ENCODE measurements at places on chromosomes 3 and 15. TPM values are rescaled to one million over a fixed set of nuclear protein-coding genes. Genes with fewer than 3 reads are reported as not detected.

The NRG4 gene
- not detected for total RNA-seq

The ARNT2 gene
- 23.5 TPM for total RNA-seq

The SKOR1 gene
- total RNA-seq: 0.11 TPM

GRCh38 chr15:70853318-70853972, 512 bp downstream of the LARP6 start:
- peaks cover 25% of the 10 kb centered on the region for H3K36me3 ChIP-seq
- DNase-seq: peak; percentile 88
- H3K27me3 ChIP-seq: no peaks in the 10 kb centered on the region
- H3K4me1 ChIP-seq: peaks cover 43% of the 10 kb centered on the region

DNA sequence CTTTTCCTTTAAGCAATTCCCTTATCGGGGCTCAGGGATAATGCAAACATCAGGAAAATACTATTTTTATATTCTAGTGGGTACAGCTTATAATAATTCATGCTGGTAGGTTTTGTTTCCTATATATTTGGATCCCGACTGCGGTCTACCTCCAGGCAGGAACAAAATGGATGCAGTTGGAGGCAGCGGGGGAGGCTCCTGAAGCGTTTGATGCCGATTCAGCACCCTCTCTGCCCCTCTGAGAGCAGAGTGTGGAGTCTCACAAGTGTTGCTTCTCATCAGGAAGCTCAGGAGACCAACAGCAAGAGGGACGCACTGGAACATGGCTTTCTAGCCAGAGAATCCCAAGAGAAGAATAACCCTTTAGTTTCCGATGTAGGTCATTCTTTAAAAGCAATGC, 104.9 kb downstream of the RORA start:
- no peaks in the 10 kb centered on the region for H3K4me1 ChIP-seq
- H3K36me3 ChIP-seq: no peaks in the 10 kb centered on the region
- DNase-seq: no peak
- H3K27ac ChIP-seq: no peak overlapping the region

- no peaks in the 10 kb centered on the region for H3K4me1 ChIP-seq
- no peak for DNase-seq
- H3K27me3 ChIP-seq: no peaks in the 10 kb centered on the region
- no peak overlapping the region for H3K27ac ChIP-seq
Measured at GRCh38 chr3:160601288-160601687, 35.9 kb upstream of the KPNA4 start.

DNA sequence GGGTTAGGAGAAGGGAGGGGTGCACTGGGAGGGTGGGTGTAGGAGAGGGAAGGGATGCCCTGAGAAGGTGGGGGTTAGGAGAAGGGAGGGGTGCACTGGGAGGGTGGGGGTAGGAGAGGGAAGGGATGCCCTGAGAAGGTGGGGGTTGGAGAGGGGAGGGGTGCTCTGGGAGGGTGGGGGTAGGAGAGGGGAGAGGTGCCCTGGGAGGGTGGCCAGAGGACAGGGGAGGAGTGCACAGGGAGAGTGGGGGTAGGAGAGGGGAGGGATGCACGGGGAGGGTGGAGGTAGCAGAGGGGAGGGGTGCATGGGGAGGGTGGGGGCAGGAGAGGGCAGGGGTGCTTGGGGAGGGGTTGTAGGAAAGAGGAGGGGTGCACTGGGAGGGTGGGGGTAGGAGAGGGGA, 3.2 kb downstream of the TM4SF19 start:
- DNase-seq: no peak
- H3K36me3 ChIP-seq: no peaks in the 10 kb centered on the region
- no peaks in the 10 kb centered on the region for H3K27me3 ChIP-seq
- no peak overlapping the region for H3K27ac ChIP-seq

DNA sequence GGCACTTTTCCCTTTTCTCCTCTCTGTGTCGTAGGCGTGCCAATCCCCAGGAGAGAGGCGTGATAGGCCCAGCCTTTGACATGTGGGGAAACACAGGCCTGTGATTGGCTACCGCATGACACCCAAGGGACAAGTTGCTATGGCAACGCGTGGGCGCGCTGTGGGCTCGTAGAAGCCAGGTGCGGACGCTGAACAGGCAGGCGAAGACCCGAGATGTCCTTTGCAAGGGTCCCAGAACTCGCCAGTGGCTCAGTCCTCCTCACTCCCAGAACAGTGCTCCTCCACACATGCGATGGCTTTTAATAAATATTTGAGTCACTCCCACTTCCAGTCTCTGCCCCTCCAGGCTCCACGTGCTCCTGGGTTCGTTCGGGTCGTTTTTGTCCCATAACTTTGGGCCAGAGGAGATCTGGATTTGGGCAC, 4.2 kb downstream of the SLC51B start:
- no peak overlapping the region for H3K27ac ChIP-seq
- DNase-seq: peak; percentile 93
- no peaks in the 10 kb centered on the region for H3K36me3 ChIP-seq
- peak overlapping the region; percentile 61 for H3K4me3 ChIP-seq

DNA sequence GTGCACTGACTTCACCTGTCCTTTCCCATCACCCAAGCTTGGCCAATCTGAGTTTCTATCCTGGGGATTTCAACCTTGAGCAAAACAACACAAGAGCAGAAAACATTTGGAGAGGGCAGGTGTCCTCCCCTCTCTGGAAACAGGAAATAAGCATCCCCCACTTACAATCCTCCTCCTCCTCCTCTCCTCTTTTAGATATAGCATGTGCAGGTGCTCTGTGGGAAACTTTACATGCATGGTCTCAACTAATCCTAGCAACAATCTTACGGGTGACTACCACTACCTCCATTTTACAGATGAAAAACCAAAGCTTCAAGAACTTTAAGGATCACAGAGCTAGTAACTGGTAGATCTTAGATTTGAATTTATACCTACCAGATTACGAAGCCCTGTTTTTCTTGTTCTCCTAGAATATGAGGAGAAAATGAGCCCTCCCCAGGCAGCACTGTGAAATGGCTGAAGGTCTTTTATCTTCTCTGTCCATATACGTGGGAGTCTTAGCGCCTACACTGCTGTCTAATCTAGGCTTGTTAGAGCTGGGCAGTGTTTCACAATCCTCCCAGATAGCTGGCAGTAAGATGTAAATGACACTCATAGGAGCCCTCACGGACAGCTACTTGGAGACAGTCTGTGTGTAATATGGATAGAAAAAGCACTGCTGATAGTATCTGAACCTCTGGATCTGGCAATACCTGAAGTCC, 301.2 kb upstream of the PROK2 start:
- H3K36me3 ChIP-seq: no peaks in the 10 kb centered on the region
- peak; percentile 58 for DNase-seq
- no peaks in the 10 kb centered on the region for H3K27me3 ChIP-seq
- H3K4me1 ChIP-seq: peaks cover 10% of the 10 kb centered on the region

GRCh38 chr3:152703245-152703890, 131.6 kb upstream of the P2RY1 start:
- no peak overlapping the region for H3K27ac ChIP-seq
- H3K36me3 ChIP-seq: no peaks in the 10 kb centered on the region
- no peaks in the 10 kb centered on the region for H3K27me3 ChIP-seq
- DNase-seq: peak; percentile 5
- H3K4me3 ChIP-seq: no peak overlapping the region

DNA sequence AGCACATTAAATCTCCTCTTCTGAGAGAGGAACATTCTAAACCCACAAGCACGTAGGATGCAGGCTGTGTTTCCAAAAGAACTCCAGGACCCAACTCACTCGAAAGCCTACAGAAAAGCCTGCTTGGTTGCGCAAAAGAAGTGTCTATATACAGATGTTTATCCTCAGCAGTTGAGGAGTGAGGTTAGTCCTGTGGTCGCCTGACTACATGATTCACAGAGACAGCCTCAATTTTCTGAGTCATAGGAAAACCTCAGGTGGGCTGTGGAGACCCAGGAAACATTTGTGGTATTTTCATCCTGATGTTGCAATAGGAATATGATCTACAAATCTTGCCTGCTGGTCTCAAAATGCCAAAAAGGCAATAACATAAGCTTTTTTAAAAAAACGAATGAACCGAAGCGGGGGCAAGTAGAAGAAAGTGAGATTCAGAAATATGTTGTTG, 183.8 kb upstream of the THRB start:
- peaks cover 48% of the 10 kb centered on the region for H3K4me1 ChIP-seq
- no peaks in the 10 kb centered on the region for H3K27me3 ChIP-seq
- H3K4me3 ChIP-seq: peak overlapping the region; percentile 68
- peak overlapping the region; percentile 68 for H3K27ac ChIP-seq

- H3K27me3 ChIP-seq: no peaks in the 10 kb centered on the region
- H3K4me1 ChIP-seq: no peaks in the 10 kb centered on the region
- H3K36me3 ChIP-seq: no peaks in the 10 kb centered on the region
- no peak overlapping the region for H3K27ac ChIP-seq
- DNase-seq: no peak
- no peak overlapping the region for H3K4me3 ChIP-seq
Measured at GRCh38 chr3:195246581-195246995, 24.4 kb downstream of the XXYLT1 start.

- DNase-seq: no peak
- no peak overlapping the region for H3K4me3 ChIP-seq
- H3K27ac ChIP-seq: no peak overlapping the region
- peaks cover 24% of the 10 kb centered on the region for H3K4me1 ChIP-seq
- H3K36me3 ChIP-seq: no peaks in the 10 kb centered on the region
Measured at GRCh38 chr15:82186719-82187406, 75.7 kb downstream of the EFL1 start.

GRCh38 chr15:29056839-29057450, 171.2 kb downstream of the APBA2 start:
- H3K27me3 ChIP-seq: no peaks in the 10 kb centered on the region
- H3K4me3 ChIP-seq: no peak overlapping the region
- no peak overlapping the region for H3K27ac ChIP-seq
- no peak for DNase-seq
